GDM1 (cell line): ENCODE measurements at places on chromosomes 12 and 14.

DNA sequence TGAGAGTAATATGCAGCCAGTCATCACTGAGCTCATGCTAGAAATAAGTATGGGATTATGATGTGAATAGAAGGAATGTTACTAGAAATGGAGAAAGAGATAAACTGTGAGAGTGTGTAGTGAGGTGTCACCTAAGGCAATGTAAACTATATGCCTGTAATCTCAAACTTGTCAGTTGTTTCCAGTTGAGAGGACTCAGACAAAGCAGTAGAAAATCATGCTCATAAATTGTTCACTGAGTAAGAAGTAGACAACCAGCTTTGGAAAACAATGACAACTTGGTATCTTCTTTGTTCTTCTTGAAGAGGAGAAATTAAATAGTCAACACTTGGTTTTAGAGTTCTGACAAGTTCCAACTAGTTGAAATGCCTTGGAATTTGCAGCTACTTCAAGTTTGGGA lies 148.5 kb upstream of the OR4E1 start:
- no peak for DNase-seq

GRCh38 chr12:15152456-15152855 lies 68.8 kb downstream of the RERG start:
- DNase-seq: no peak

GRCh38 chr12:19183121-19183838 lies 53.7 kb downstream of the PLEKHA5 start:
- no peak for DNase-seq

DNA sequence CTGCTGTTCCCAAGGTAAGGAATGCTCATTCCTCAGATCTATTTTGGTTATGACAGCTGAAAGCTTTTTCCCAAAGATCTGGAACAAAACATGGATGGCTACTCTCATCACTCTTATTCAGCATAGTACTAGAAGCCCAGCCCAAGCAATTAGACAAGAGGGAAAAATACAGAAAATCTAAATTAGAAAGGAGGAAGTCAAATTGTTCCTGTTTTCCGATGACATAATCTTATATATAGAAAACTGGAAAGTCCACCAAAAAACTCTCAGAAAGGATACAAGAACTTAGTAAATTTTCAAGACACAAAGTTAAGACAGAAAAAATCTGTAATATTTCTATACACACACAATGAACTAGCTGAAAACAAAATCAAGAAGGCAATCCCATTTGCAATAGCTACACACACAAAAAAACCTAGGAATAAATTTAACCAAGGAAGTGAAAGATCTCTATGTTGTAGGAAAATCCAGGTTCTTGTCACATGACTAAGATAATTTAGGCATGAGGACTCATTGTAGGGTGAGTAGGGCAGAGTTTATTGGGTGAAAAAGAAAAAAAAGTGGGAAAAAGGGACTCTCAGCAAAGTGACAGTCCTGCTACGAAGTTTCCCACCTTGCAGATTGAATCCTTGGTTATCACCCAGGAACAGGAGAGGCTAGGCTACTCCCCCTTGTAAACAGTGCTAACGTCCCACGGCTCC lies 28.6 kb upstream of the KLRB1 start:
- DNase-seq: no peak

GRCh38 chr12:106431839-106432411 lies 74.4 kb downstream of the POLR3B start:
- DNase-seq: no peak

DNA sequence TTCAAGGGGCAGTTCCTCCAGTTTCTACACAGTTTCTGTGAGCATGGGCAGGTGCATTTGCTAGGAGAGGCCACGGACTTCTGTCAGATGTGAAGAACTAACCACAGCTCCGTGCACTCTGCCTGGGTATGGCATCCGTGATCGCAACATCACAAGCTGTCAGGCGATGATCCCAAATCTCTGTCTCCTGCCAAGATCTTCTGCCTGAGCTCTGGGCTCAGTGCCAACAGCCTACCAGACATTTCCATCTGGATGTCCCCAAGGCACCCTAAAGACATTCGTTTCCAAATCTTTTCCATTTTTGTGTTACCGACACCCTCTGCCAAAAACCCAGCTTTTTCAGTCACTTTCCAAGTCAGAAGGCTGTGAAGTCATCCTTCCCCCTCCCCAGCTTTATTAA lies 292.1 kb downstream of the GLT1D1 start:
- no peak for DNase-seq

DNA sequence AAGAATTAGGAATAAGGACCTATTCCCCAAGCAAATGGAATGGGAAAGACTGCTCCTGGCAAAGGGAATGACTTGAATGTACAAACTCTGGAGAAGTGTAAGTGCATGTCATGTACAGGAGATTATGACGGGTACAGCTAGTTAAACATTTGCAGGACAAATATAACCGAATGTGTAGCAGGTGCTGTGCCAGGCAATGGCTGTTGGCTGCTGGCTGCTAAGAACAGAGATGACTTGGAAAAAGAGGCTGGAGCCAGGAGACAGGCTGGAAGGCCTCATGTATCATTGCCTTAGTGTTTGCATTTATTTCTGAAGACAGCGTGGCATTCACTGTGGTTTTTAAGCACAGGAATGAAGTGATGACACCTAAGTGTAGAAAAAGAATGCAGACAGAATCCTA lies 136.8 kb downstream of the TTC8 start:
- DNase-seq: no peak

- no peak for DNase-seq
These were observed 523.5 kb downstream of the SLC16A7 start for GRCh38 chr12:60119327-60119726.

DNA sequence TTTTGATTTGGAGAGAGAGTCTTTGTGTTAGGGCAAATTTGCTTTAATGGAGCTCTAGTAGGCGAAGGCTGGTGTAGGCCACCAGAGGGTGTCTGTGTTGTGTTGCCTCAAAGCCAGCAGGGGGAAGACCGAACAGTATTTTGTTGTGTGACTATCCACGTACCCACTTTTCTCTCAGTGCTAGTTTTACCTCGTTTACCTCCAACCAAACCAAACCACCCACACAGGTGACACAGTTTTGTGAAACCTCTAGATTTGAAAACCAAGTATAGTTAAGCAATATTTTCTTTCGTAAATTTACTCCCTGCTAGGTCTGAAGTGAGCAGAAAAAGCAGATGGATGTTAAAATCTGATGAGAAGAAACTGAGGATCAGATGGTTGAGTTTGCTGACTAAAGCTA lies 36.3 kb upstream of the NPFF start:
- DNase-seq: peak; percentile 25

DNA sequence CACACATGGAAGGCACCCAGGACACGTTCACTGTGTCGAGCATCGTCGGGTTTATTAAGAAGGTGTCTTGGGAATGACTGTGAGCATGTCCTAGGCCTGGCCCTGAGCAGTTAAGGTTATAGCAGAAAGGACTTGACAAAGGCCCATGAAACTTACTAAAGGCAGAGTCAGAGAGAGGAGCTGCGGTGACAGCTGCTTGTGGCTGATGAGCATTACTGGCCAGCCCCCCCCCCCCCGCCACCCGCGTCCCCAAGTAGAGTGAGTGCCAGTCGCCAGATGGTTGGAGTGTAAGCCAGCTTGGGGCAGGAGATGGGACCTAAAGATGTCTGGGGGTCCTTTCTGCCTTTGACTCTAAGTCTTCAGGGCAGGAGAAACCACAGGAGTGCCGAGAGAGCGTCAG lies 169.9 kb downstream of the TSPAN9 start:
- DNase-seq: no peak

GRCh38 chr12:66428261-66428660 lies 126.0 kb downstream of the HELB start:
- DNase-seq: no peak

DNA sequence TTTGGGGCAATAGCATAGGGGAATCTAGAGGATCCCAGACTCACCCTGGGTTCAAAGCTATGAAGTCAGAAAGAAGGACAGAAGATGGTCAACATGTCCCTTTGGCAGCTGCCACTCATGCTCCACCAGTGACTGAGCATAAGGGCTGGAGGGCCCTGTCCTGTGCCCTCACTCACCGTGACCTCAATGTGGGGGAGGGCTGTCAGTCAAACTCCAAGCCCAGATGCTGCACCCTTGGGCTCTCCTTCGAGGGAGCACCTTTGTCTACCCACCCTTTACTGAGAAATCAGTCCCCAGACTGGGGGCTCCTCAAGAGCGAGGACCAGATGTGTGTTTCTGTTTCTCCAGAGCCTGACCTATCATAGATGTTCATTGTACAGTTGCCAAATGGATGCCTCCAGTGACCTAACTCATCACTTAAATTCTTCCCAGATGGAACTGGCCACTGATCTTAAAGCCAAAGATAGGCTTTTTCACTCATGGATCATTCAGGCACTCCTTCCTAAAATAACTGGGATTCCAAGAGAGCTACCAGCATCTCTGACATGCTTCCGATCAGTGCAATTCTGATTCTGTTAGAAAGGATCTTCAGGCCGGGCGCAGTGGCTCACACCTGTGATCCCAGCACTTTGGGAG lies 27.2 kb upstream of the VSX2 start:
- DNase-seq: no peak

- DNase-seq: no peak
These were observed 312 bp downstream of the CDCA3 start for GRCh38 chr12:6850796-6851152.

GRCh38 chr12:100672075-100672592 lies 98.7 kb downstream of the GAS2L3 start:
- peak; percentile 10 for DNase-seq

DNA sequence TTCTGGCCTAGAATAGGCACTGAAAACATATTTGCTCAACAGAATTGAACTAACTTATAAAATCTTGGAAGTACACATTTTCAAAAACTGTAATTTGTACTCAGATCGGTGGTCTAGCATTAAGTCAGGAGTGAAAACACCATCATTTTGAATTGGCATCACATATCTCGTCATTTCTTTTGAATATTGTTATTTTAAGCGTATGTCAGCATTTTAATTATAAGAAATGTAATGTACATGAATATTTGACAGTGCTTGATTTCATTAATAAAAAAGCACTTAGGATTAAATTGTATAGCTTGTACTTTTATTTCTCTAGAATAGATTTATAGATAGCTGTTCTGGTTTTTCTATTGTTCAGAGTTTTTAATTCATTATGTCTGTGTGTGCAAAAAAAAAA lies 892.2 kb downstream of the BCL11B start:
- DNase-seq: no peak

DNA sequence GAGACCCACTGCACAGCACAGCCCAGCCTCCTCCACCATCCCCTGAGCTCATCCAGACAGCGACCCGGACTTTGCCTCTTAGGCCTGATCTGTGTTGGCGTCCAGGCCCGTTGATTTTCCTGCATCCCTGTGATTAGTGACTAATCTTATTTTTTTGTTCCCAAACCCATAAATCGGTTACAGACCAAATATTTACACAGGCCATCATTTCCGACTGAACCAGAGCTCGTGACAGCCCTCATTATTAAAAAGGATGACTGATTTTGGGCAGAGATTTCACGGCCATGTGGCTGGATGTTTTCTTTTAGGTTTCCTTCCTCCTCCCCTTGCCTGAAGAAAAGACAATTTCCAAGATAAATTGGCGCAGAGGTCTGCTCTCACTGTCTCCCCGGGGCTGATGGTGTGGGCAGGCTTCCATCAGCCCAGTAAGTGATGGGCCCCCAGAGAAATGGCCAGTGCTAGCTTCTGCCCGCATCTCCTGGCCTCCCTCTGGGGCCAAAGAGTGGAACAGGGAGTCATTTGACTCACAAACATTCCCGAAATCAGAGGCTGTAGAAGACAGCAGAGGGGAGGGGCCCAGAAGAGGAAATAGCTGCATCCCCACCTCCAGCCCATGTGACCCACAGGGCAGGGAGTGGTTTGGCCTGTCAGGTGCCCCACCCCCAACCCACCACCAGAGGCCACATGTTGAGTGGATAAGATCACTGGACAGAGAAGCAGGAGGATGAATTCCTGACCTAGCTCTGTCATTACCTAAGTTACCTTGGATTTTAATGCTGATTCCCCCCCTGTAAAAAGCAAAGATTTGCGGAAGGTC lies 283.5 kb downstream of the KSR2 start:
- DNase-seq: no peak

- DNase-seq: no peak
These were observed 172.8 kb downstream of the KTN1 start for GRCh38 chr14:55752580-55753390.

GRCh38 chr12:120453977-120454376 lies 7.7 kb downstream of the GATC start:
- DNase-seq: no peak

DNA sequence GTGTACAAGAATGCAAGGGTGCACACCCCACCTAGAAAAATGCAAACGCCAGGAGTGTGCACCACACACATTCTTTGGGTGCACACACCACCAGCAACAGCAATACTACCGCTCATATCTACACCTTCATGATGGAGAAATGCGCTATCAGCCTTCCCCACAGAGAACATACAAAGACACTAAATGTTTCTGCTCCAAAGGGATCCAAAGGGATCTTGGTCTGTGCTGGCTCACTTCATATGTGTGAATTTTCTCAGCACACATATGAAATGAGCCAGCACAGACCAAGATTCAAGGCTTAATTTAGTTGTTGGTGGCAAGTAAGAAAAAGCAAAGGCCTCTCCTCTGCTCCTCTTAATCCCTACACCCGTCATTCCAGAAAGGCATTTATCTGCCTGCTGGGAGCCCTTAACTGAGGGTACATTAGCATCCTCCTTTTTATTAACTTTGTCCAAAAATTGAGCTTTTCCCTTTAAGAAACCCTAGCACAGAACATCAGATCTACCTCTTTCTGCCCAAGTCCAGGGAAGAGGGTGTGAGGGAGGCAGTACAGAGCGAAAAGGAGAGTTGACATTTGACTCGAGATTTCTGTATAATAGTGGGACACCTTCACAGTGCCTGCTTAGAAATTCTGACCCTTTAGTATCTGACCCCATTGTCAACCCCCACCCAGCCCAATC lies 8.3 kb downstream of the BMP4 start:
- no peak for DNase-seq

- no peak for DNase-seq
These were observed 8.3 kb downstream of the OR4K17 start for GRCh38 chr14:20118795-20119194.

- no peak for DNase-seq
These were observed 13.0 kb downstream of the TBX5 start for GRCh38 chr12:114392909-114393308.

DNA sequence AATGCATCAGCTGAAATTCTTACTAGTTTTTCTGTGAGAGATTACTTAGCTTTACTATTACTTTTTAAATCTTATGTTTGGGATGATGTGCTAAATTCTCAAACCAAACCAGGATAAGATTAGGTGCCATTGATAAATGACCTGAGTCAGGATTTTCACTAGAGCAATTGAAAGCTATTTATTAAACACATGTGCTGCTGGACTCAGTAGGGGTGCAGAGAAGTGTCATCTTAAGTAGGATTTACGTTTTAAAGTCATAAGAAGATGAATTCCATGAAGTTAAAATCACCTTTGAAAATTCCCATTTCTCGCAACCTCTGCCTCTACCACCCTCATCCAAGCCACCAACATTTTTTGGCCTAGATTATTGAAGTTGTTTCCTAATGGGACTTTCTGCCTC lies 8.8 kb downstream of the TMEM263 start:
- no peak for DNase-seq

- DNase-seq: no peak
These were observed 672.9 kb downstream of the BCL11B start for GRCh38 chr14:98599082-98599481.
